RPMI7951 (cell line): ENCODE measurements at places on chromosomes 12 and 14. TPM values are rescaled to one million over a fixed set of nuclear protein-coding genes. Genes with fewer than 3 reads are reported as not detected.

PDE3A gene
- total RNA-seq, result under 0.01 and 0.12 TPM in 2 replicates

VAMP1 gene
- 3.1 and 4.1 TPM in 2 replicates for total RNA-seq

DNA sequence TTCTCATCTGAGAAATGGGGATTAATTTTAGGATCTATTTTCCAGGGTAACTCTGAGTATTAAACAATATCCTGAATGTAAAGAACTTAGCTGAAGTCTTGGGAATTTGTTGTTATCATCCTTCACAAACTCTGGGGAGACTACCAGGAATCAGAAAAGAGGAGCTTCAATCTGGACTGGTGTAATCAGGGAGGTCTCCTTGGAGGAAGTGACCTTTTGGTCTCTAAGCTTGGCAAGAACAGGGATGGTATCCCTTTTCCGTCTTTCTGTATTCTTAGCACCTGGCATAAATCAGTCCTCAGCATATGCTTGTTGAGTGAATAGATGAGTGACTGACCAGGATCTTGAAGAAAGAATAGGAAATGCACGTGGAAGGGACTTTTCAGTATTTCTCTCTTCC lies 9.3 kb upstream of the RPH3A start:
- DNase-seq, result no peak

DNA sequence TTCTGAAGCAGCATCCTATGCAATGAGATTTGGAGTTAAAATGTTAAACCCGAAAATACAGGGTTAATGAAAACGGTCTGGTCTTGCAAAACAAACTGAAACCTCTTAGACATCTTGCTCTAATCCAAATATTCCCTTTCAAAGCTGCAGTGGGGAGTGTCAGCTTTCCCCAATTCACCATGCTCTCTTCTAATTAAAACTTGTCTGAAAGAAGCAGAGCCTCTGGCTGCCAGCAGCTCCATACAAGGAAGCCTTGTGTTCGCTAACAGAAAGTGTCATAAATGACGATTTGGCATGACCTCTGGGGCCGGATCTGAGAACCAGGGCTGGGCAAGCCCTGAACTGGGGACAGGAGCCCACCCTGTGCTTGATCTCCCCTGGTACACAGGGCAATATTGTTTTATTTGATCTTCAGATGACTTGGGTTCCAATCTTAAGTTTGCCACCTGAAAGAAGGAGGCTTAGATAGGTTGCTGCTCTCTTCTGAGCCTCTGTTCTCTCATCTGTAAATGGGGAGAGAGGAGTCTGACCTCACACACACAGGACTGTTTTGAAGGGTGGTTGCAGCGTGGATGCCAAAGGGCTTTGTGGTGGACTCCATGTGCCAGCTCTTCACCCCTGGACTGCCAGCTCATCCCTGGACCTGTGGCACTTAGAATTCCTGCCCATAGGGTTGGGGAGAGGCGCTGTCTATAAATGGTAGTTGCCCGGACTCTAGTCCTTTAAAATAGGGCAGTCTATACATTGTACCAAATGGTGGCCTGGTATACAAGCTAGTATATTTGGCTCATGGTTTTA lies 7.8 kb downstream of the KMT5A start:
- no peak for DNase-seq

- no peak for DNase-seq
Observed at GRCh38 chr12:120041386-120042231, 52.6 kb downstream of the BICDL1 start.

DNA sequence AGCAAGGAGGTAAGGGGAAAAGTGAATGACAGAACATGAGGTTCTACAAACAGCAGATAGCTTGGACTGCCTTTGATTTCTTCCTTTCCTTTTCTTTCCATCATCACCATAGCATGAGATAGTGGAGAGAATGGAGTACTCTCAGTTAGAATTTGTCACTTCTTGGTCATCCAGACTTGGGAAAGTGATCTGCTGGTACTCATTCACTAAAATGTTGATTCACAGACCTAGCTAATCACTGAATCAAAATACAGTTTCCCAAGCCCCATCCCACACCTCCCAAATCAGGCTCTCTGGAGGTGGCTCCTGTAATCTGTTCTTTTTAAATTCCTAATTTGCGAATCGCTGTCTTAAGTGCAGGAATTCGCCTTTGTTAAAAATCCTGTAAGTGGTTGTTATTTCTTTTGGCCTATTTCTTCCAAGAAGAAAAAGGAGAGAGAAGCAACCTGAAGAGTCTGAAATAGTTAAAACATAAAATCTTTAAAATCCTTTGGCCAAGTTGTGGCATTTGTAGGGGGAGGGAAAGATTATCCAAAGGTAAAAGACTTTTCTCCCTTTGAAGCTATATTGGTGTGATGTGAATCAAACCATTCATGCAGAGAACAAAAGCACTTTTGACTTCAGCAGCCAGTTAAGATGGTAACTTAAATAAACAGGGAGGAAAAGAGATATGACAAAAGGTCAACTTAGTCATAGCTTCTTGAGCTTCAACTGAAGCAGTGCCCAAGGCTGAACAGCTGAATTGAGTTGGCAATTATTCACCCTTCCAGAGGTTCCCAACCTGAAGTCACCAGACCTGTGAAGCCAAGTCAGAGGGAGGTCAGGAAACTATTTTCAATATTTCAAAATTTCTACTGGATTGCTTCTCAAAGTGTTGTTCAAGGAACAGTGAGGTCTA lies 255.1 kb upstream of the KRR1 start:
- DNase-seq, result peak; percentile 95

DNA sequence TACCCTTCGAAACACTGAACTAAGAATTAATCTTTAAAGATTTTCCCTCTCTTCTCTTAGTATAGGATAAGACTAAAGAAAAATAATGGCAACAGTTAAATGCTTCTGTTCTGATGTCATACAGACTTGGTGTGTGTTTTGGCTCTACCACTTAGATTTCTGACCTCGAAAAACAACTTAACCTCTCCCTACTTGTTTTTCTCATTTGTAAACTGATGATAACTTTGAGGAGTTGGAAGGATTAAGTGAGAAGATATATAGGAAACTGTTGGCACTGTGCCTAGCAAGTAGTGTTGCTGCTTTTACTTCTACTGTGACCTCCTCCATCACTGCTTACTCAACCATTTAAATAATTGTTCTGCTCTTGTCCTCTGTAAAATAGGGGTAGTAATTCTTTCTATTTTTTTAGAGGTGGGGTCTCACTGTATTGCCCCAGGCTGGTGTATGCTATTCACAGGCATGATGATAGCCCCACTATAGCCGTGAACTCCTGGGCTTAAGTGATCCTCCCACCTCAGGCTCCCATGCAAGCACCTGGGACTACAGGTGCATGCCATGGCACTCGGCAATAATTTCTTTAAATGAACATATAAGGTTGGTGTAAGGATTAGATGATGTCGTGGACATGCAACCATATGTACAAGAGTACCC lies 22.4 kb downstream of the PALS1 start:
- no peak for DNase-seq

GRCh38 chr12:20314328-20314727 lies 54.0 kb upstream of the PDE3A start:
- DNase-seq, result no peak

KLRG1 gene
- total RNA-seq, result 1.4 and 2.0 TPM in 2 replicates

CRIP1 gene
- 0.12 TPM in 1 of 2 replicates, not detected in the other for total RNA-seq

DNA sequence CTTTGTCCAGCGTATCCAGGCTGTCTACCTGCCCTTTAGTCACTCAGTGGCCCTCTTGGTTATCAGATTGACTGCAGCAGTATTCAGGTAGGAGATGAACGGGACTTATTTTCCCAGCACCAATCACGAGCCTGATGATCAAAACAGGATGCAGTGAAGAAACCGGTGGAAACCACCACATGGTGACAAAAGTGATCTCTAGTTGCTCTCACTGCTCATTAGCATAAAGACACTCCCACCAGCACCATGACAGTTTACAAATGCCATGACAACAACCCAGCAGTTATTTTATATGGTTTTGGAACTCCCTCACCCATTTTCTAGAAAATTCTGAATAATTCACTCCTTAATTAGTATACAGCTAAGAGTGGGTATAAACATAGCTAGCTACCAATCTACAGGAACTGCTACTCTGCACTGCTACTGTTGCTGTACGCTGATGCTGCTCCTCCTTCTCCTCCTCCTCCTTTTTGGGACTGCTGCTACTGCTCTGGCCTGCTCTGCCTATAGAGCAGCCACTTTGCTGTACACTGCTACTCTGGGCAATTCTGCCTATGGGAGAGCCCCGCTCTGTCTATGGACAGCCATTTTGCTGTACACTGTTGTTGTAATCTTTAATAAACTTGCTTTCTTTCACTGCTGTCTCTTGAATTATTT lies 142.5 kb upstream of the SSTR1 start:
- DNase-seq, result no peak

DNA sequence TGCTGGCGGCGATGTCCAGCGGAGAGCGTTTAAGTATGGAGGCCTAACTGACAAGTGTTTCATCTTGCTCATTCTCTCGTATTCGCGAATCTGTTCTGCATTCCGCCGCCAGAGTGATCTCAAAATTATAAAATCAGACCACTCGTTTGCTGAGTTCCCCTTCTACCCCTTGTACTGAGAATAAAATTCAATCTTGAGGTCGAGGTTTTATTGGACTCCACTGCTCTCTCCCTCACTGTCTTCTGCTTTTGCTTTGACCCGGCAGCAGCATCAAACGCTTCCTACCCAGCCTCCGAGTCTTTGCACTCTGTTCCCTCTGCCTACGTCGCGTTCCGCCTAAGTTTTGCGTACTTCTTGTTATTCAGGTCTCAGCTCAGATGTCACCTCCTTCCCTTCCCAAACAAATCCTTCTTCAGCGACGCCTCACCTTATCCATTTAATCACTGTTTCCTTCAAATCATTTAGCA lies 462 bp downstream of the KNTC1 start:
- DNase-seq, result peak; percentile 41

DNA sequence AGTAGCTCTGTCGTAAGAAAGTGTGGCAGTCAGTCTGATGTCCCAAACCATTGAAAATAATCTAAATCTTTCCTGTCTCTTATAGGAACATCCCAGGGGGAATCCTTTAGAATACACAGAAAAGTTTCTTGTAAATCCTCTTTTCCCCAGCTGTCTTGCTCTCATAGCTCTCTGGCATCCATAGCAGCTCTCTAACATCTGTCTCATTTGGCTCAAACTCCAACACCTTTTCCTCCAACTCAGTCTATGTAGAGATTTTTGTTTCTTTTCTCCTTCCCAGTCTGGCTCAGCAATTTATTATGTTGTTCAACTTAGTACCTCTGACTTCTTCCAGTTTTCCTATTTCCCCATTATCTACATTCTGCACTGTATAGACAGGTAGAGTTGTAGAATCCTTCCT lies 84.4 kb upstream of the NEDD1 start:
- no peak for DNase-seq

DNA sequence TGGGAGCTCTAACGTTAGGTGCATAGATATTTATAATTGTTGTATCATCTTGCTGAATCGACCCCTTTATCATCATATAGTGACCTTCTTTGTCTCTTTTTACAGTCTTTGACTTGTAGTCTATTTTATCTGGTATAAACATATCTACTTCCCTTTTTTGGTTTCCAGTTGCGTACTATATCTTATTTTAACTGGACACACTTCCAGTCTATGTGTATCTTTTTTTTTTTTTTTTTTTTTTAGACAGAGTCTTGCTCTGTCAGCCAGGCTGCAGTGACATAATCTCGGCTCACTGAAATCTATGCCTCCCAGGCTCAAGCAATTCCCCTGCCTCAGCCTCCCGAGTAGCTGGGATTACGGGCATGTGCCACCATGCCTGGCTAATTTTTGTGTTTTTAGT lies 41.9 kb upstream of the ZFP36L1 start:
- no peak for DNase-seq

DNA sequence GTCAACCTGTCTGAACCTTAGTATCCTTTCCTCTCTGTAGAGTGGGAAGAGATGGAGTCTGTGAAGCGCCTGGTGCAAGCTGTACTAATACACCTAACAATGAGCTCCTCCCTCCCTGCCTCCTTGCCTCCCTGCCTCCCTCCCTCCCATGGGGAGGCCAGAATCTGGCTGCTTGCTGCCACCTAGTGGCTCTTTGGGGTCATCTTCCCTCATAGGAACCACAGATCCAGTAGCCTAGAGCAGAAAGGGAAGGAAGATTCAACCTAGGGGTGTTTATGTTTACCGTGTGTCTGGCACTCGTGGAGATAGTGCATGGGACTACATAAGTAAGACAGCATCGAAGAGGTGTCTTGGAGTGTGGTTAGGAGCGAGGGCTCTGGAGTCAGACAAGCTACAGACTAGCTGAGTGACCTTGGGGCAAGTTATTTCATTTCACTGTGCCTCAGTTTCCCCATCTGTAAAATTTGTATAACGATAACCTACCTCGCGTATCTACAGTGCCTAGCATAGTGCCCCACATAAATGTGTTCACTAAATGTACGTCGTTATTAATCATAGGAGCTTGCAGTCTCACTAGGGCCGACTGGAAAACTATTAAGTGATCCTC lies 35.5 kb upstream of the TSPAN9 start:
- peak; percentile 69 for DNase-seq

DNA sequence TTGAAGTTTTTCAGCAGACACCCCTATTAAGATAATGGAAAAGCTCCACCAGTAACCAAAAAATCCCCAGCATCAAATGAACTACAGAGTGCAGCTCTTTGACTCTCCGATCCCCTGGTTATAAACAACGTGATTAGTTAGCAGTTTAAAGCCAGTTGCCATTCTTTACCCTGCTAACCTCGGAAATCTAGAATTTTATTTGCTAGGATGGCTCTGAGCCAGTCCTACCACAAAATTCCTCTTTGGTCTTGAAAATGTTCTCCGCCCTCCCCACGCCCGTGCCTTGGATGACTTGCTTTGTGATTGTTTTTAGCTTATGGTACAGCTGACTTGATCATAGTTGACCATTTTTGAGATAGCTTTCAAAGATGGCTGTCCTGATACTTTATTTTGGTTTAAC lies 1.2 kb downstream of the KLHDC2 start:
- peak; percentile 53 for DNase-seq

GRCh38 chr12:68579254-68579653 lies 31.4 kb upstream of the RAP1B start:
- DNase-seq, result no peak

DNA sequence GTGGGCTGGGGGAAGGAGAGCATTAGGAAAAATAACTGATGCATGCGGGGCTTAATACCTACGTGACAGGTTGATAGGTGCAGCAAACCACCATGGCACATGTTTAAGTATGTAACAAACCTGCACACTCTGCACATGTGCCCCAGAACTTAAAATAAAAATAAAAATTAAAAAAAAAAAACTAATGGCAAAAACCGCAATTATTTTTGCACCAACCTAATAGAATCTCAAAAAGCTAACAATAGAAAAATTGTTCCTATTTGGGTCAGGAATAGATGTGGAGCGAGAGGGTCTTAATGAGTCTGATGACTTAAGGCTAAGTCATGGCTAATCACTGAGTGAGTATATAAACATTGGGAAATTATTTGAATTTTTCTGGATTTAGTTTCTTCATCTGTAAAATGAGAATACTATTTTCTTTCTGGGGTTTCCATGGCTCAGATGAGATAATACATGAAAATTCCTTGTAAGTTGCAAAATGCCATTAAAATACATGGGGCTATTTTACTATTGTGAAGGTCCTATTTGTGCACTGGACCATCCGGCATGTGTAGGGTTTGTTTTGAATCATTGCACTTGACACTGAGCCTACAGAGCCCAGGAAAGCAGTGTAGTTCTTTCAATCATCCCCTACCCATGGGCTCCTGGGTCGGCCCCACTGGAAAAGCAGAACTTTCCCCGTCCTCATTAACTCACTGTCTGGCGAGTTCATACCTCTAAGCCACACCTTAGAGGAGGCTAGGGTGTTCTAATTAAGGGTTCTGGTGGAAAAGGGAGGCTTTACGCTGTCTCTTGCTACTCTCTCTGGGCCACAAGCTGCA lies 164.1 kb upstream of the NTF3 start:
- DNase-seq, result no peak

GRCh38 chr12:63809566-63809965 lies 29.9 kb downstream of the RXYLT1 start:
- DNase-seq, result no peak

- no peak for DNase-seq
Observed at GRCh38 chr14:30002859-30003258, 75.2 kb upstream of the PRKD1 start.
